ENCODE measurements at places on chromosomes 16 and 17. TPM values are rescaled to one million over a fixed set of nuclear protein-coding genes. Genes with fewer than 3 reads are reported as not detected.

TEKT5 gene
- total RNA-seq: 0.29 TPM

C1QTNF8 gene
- not detected for total RNA-seq

GRCh38 chr17:22202702-22203101 lies 510.4 kb downstream of the KCNJ18 start:
- H3K27ac ChIP-seq: no peak overlapping the region
- no peaks in the 10 kb centered on the region for H3K36me3 ChIP-seq
- no peak overlapping the region for H3K4me3 ChIP-seq
- H3K4me1 ChIP-seq: no peaks in the 10 kb centered on the region

GRCh38 chr17:57586196-57586740 lies 158.8 kb downstream of the CCDC182 start:
- H3K27me3 ChIP-seq: peaks cover 27% of the 10 kb centered on the region
- H3K36me3 ChIP-seq: no peaks in the 10 kb centered on the region
- H3K27ac ChIP-seq: no peak overlapping the region
- H3K4me3 ChIP-seq: no peak overlapping the region
- peaks cover 3% of the 10 kb centered on the region for H3K4me1 ChIP-seq

Data from osteoblast (primary cell).